Foreskin fibroblast (primary cell): ENCODE measurements at places on chromosomes 11 and 22.

DNA sequence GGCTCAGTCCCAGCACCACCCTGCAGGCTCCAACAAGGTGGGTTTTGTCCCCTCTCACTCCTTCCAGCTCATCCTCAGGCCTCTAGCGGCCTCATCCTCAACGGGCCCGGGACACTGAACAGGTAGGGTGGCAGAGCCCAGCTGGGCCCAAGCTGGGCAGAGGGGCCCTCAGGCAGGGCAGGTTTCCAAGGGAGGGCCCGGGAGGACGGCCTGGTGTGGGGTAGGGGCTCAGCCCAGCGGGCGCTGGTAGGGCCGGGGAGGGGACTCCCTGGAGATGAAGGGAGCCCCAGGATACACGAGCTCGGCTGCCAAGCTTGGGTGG lies 2.5 kb upstream of the IFITM10 start:
- no peak for DNase-seq

DNA sequence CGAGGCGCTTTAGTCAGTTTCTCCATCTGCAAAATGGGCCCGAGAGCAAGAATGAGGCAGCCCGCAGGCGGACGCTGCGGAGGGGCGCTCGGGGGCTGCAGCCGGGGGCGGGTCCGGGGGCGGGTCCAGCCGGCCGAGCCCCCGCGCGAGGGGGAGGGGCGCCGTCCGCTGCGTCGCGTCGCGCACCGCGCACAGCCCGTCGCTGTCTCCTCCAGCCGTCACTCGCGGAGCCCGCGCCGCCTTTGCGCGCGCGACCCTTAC lies 282 bp downstream of the PC start:
- DNase-seq, result no peak

DNA sequence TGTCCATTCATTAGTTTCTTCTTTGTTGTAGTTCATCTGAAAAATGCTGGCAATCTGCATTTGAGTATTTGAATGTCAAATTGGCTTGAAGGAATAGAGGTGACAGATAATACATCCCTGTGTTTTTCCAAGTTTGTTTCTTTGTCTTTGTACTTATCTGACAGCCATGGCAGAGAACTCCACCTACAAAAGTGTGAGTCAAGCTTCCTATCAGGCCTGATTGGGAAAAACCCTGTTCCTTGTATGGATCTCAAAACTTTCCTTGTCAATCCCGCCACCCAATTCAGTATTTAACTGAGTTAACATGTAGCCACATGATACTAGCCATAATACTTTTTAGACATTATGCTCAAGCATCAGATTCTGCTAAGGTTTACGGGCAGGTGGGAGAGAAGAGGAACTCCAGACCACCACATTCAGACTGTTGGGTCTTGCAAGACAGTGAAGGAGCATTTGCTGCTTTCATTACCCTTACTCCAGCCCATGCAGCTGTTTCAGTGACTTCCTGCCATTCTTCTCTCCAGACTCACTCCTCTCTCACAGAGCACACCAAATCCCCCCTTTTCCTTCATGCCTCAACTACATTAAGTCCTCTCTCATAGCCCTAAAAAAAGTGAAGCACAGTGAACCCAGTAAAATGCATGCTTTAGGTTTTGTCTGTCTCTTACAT lies 65.9 kb downstream of the BLID start:
- no peak for DNase-seq

DNA sequence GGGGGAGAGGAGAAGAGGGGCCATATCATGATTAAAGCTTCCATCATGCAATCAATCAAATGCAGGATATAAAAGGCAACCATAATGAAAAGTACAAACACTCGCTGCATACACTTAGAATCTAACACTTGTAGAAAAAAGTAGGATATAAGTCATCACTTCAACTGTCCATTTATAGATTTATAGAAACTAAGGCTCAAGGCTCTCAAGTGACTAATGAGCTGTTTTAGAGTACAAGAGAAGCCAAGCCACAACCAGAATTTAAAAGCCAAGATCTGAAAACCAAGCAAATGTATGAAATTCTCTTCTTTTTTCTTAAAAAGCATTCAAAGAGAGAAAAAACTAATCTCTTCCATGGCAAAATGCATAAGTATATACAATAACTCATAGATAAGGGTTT lies 160.2 kb upstream of the BLID start:
- DNase-seq, result no peak

GRCh38 chr11:16800382-16800781 lies 61.9 kb downstream of the C11orf58 start:
- DNase-seq, result no peak

DNA sequence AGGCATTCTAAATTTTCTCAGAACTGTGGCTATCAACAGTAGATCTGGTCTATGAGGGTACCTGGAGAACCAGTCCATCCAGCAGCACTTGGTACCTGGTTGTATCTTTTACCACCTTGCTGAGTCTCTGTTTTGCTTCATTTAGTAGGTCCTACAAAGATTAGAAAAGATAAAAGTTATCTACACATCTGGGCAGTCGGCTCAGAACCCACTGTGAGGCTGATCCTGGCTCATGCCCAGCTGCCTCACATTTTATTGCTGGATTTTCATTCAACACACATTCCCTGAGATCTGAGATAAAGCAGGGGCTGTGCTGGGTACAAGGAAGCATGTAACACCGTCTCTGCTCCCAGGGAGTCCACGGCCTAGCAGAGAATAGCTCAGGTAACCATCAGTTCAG lies 27.5 kb downstream of the ATP6V1E1 start:
- DNase-seq, result no peak

DNA sequence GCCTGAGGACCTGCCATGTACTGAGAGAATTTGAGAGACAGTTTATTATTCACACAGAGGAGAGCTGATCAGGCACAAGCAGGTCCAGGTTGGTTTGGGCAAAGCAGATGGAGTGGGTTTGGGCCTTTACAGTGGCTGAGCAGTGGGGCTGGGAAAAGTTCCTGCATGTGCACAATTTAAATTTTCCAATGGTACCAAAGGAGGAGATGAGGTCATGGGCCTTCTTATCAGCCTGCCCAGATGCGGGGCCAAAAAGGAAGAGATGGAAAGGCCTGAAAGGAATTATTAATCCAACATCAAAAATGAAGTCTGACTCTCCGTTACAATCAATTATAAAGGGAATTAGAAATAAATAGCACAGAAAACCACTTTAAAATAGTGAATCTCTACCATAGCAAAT lies 367.6 kb downstream of the TMEM135 start:
- no peak for DNase-seq

- no peak for DNase-seq
Observed at GRCh38 chr11:134530636-134531326, 118.7 kb upstream of the B3GAT1 start.

DNA sequence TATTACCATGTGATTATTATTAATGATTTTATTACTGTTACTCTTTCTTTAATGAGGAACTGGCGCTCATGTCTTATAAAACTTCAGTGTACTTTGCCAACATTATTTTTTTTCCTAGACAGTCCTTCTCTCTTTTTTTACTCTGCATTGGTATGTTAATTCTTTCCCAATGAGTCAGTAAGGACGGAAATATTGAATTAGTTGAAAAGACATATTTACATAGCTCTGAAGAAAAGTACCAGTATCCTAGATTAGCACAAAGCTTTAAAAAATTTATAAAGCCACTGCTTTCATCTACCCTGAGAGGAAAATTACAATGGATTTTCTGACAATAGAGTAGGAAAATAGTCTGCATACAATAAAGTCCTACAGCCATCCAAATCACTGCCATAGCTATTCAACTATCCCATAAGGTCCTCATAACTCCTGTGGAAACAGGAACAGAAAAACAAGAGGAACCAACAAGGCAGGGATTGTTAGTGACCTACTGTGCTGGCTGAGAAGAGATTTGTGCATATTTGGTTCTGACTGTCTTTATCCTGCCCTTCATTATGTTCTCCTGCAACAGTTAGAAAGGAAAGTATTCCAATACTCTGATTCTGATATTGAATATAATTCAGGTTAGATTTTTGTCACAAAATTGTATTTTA lies 314.4 kb downstream of the AASDHPPT start:
- DNase-seq, result peak; percentile 48

- DNase-seq, result peak; percentile 3
Observed at GRCh38 chr11:125313271-125314219, 149.0 kb downstream of the PKNOX2 start.

DNA sequence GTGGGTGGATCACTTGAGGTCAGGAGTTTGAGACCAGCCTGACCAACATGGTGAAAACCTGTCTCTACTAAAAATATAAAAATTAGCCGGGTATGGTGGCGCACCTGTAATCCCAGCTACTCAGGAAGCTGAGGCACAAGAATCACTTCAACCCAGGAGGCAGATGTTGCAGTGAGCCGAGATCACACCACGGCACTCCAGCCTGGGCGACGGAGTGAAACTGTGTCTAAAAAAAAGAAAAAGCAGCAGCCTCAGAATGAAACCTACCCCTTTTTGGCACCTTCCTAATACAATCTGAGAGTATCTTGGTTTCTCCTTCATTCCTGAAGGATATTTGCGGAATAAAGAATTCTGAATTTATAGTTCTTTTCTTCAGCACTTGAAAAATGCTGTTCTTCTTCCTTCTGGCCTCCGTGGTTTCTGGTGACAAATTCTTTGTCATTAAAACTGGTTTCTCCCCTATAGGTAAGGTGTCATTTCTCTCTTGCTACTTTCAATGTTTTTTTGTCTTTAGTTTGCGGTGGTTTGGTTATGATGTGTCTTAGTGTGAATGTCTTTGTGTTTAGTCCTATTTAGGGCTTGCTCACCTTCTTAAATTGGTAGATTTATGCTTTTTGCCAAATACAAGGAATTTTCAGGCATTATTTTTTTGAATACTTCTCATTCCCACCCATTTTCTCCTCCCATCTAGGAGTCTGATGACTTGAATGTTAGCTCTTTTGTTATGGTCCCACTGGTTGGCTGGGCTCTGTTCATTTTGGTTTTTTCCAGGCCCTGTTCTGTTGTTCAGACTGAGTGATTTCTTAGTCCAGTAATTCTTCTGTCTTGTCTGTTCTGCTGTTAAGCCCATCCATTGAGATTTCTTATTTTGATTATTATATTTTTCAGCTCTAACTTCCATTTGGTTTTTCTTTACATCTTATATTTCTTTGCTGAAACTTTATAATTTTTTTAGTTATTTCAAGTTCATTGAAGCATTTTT lies 15.4 kb downstream of the ASRGL1 start:
- no peak for DNase-seq

GRCh38 chr11:9834291-9834690 lies 170.4 kb downstream of the SWAP70 start:
- DNase-seq, result no peak

- DNase-seq, result no peak
Observed at GRCh38 chr11:14593671-14594070, 49.9 kb upstream of the PDE3B start.

- no peak for DNase-seq
Observed at GRCh38 chr11:36976741-36977140, 378.7 kb upstream of the RAG2 start.

DNA sequence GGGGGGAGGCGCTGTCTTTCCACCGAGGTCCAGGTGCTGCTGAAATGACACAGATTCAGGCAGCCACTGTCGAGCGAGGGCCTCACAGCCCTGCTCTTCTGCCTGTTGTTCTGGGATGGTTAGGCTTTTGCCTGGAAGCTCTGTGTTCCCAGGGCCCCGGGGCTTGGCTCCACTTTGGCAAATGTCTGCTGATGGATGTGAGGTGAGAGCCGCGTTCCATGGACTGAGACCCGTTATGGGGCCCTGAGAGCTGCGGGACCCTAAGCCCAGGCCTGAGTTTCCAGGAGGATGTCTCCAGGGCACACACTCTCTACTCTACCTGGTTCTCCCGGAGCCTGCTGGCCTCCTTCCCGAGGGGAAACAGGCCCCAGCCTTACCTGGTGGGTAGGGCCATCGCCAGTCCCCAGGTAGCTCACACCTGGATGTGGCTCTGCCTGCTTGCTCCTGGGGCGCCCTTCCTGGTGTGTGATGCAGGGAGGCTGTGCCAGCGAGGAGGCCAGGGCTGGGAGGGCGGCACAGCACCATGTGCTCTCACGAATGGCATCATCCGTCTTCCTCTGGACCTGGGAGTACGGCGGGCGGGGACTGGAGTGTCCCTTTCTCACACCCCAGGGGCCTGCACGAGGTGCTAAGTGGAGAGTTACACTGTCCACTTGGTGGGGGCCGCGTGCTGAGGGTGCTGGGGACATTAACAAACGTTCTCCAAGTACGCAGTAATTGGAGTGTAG lies 435.5 kb downstream of the TBC1D22A start:
- DNase-seq, result no peak
